Activated CD8-positive, alpha-beta memory T cell treated with anti-CD3 and anti-CD28 coated beads for 1 hour (primary cell): ENCODE measurements at places on chromosomes 12 and 14.

- DNase-seq: no peak
Measured at GRCh38 chr12:89269174-89269573, 83.1 kb downstream of the DUSP6 start.

DNA sequence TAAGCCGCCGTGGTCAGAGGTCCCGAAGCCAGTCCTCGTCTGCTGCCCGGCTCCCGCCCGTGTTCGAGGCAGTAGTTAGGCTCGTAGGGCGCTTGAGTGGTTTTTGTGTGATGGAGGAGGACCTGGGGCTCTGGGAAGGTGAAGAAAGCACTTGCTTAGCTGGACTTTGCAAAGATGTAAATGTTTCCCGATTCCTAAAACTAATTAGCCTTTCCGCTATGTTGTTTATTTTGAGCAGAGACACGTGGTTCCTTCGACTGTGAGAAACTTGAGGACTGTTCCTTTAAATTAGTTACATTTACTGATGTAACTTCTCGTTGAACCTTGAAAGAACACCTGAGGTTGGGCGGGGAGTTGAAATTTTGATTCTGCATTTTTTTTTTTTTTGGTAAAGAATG is 33.9 kb downstream of the MIA2 start:
- DNase-seq: no peak

GRCh38 chr14:101294136-101294535 is 267.2 kb upstream of the DIO3 start:
- no peak for DNase-seq

GRCh38 chr12:75478116-75478794 is 2.3 kb upstream of the GLIPR1 start:
- DNase-seq: no peak

DNA sequence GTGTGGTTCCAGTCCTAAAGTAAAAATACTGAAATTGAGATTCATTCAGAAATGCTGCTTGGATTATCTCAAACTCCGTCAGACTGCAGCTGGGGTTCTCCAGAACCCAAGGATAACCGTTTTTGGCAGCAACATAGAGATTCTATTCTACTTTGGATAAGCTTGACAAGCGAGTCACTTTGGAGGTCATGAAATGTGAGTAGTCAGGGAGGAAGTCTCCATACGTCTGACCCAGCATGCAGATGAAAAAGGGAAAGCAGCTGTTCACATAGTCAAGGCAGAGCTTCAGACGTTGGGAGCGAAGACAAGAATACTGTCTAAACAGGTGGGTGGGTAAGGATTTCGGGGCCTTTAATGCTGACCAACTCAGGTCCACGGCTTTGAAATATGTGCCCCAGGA is 14.9 kb upstream of the HSP90B1 start:
- DNase-seq: no peak
